ENCODE measurements at places on chromosomes 13 and 19.
A peak's percentile ranks its signal among the peaks of the same experiment; 100 is the strongest.

GRCh38 chr13:111342721-111343120 is 22.3 kb downstream of the TEX29 start:
- no peak for DNase-seq

- no peak for DNase-seq
These were observed 4.6 kb downstream of the VWA8 start for GRCh38 chr13:41956272-41956671.

DNA sequence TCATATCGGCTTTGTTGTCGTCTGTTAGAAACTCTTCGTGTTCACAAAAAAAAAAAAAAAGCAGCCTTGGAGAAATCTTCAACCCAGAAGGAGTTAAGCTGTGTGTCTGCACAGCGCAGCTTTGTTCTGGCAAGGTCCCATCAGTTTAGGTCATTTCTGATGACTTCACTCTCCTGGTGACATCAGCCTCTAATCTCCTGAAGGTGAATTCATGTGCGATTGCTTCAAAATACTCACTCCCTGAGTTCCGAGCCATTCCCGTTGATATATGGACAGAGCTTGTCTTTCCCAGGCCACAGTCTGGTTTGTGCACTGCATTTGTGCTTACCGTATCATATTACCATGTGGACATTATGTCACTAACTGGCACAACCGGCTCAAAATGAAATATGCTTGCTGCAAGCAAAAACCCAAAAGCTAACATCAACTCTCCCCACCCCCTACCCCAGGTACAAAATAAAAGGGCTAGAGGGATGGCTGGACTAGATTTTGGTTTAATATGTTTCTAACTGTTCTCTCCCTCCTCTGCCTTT is 342.4 kb downstream of the KCNRG start:
- no peak for DNase-seq

GRCh38 chr13:112742583-112742982 is 52.7 kb downstream of the ATP11A start:
- no peak for DNase-seq

DNA sequence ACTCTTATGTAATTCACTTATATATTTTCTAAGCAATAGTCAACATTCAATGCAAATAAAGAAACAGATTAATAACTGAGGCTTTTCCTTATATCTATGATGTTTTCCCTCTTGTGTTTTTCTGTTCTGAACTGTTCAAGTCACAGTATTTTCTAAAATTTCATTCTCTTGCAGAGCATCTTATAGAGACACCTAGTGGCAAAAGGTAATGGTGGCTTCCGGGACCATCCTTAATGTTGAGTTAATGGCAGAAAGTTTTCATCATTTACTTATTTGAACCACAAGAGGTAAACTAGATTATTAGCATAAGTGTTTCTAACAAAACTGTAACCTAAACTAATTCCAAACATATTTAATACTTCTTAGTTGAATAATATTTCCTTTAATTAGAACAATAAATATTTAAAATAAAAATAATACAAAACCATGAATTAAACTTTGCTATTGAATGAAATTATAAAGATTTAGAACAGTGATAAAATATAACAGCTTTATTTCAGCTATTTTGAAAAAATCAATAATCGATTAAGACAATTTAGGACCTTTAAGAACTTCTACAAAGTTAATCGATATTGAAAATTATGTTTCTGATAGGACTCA is 1.7 kb upstream of the SLITRK5 start:
- DNase-seq: no peak

DNA sequence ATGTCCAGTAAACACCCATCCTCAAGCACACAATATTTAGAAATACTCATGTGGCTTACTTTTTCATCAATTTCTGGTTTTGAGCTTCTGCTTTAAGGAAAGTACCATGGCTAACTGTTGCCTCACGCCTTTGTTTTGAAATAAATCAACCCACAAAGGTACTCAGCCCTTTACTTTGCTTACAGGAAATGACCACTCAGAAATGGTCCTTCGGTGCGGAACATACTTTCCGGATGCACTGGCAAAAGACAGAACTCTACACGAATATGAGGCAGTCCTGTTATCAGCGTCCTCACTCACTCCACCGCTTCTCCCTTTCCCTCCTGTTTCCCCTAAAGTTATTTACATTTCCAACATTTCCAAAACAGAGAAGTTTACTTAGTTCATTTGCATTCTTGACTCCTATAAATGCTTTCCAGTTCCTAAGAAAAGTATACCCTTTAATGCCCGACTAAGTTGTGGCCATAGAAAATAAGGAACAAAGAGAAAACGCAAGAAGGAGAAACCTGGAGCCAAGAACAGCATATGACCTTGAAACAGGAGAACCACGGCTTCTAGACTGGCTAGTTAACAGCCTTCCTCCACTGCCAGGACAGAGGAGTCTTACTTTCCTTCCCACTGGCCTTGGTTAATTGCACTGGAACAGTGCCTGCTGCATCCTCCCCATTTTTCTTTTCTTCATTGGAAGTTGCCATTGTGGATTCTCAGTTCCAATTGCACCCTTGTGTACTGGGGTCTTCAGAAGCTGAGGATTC is 10.6 kb downstream of the FPR2 start:
- DNase-seq: no peak

- DNase-seq: no peak
These were observed 11.0 kb downstream of the ZNF665 start for GRCh38 chr19:53182202-53182601.

DNA sequence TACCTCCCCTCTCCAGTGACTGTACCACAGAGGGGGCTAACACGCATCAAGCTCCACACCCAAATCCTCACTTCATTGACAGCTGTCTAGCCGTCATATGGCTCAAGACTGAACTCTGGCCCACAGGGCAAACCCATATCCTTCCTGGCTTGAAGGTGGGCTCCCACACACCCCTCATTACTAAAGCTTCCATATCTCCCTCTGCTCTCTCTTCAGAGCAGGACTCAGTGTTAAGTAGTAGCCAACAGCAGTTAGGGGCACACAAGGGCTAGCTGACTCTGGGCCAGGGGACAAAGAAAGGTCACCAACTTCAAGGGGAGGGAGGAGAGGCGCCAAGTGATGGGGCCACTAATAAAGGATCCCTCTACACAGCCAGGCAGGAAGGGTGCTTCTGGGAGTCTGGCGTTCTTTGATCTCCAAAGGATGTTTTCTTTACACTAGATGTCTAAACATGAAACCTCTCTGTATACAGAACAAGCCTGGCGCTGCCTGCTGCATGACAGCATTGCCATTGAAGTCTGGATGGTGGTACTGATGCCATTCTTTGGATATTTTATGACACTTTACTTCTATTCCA is 8.1 kb downstream of the PEG3 start:
- DNase-seq: no peak

DNA sequence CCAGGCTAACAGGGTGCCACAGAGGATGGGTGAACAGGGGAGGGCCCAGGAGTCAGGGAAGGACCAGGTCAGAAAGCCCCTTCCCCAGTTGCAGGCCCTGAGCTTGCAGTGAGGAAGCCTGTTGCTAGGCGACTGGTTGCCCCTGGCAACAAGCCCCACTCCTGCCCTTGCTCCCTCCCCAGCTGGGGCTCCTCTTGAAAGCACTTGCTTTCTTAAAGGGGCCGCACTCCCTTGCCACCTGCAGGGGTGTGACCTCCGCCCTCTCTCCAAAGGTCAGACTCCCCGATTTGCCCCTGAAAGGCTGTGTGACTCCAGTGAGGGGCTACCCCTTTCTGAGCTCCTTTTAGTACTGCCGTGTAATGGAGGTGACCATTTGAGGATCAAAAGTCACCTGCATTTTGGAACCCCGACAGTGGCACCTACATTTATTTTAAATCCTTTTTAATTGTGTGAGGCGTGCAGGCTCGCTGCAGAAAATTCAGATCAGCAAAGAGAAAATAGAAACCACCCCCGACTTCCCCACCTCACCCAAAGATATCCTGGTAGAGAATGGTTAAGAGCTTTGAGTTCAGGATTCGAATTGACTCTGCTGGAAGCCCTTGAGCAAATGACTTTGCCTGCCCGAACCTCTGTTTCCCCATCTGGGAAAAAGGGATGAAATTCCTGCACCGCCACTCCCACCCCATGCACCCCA is 4.8 kb downstream of the FCHO1 start:
- peak; percentile 33 for DNase-seq

DNA sequence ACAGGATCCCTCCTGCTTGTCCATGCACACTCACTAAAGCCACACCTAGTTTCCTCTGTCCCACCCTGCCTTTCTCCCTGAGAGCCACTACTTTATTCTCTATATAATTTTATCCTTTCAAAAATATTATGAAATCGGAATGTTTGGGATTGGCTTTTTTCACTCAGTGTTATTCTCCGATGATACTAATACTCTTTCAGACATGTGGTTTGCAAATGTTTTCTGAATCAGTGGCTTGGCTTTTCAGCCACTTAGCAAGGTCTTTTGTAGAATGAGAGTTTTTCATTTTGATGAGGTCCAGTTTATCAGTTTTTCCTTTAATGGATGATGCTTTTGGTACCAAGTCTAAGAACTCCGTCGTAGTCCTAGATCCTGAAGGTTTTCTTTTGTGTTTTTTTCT is 11.6 kb downstream of the SPATA13 start:
- no peak for DNase-seq

- DNase-seq: no peak
These were observed 4.1 kb downstream of the HMG20B start for GRCh38 chr19:3576696-3577443.
